ENCODE measurements at places on chromosomes 5 and 9. TPM values are rescaled to one million over a fixed set of nuclear protein-coding genes. Genes with fewer than 3 reads are reported as not detected.

DNA sequence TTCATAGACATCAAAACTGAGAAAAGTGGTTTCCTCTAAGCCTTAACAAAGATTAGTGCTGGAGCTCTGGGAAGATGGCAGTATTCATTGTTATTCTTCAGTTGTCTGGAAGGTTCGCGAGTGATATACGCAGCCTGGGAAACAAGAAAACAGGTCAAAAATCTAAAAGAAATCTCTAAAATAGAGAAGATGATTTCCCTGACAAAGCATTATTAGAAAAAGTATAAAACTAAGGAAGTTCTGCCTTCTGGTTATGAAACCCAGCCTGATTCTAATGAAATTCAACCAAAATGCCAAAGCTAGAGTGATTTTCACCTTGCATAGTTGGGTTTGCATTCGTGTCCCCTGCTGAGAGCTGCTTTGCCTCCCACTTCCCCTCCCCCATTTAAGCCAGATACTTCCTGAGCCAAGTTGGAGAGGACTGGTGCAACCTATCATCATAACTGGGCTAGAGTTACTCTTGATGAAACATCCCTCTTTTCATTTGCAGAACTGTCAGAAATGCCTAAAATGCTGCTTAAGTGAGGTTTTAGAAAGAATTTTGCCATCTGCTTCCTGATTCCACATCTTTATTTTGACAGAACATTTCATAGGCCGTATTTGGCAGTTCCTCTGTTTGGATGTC is 48.4 kb downstream of the NDFIP1 start:
- DNase-seq, result peak; percentile 24

GRCh38 chr9:109707355-109707754 is 72.6 kb upstream of the PALM2AKAP2 start:
- no peak for DNase-seq

The LECT2 gene
- not detected for total RNA-seq

The ACOT12 gene
- total RNA-seq, result not detected

- DNase-seq, result peak; percentile 2
Observed at GRCh38 chr5:89929834-89930233, 479.7 kb downstream of the CETN3 start.

The LHX2 gene
- not detected for total RNA-seq

The PRDM9 gene
- total RNA-seq, result not detected

The BNC2 gene
- total RNA-seq, result 8.6 TPM

DNA sequence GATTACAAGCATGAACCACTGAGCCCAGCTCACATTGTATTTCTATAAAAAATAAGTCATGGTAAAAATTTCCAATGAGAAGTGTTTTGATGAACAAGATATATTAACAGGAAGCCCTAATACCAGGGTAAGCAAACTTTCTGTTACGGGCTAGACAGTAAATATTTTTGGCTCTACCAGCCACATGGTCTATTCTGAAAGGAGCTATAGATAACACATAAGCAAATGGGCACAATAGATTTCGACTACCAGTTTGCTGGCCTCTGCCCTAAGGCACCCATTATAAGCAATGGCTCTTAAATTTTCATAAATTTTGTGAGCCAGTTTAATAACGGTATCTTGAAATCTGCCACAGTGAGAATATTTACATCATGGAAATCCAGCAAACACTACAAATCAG is 8.1 kb downstream of the UBQLN1 start:
- DNase-seq, result no peak

The EIF4EBP3 gene
- total RNA-seq, result 0.37 TPM

The TMEM174 gene
- not detected for total RNA-seq

GRCh38 chr9:76691517-76692313 is 72.5 kb upstream of the PCA3 start:
- DNase-seq, result peak; percentile 42

DNA sequence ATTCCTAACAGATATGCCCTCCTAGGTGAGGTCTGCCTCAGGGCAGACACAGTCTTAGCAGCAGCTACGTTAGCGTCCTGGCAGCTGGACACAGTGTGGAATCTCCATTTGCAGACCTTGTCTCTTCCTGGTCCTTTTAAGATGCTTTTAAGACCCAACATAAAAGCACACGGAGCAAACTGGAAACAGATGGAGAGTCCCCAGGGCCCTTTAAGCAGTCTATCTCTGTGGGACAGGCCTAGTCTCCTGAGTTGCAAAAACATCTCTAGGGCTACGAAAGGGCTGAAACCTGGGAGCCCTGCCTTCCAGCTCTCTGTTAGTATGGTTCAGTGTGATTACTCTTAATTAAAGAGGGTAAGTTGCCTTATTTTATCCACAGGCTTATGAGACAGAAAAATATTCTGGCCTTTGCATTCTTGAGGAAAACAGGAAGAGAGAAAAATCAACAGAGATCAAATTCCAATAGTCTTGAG is 66.0 kb upstream of the GNA14 start:
- DNase-seq, result peak; percentile 37

DNA sequence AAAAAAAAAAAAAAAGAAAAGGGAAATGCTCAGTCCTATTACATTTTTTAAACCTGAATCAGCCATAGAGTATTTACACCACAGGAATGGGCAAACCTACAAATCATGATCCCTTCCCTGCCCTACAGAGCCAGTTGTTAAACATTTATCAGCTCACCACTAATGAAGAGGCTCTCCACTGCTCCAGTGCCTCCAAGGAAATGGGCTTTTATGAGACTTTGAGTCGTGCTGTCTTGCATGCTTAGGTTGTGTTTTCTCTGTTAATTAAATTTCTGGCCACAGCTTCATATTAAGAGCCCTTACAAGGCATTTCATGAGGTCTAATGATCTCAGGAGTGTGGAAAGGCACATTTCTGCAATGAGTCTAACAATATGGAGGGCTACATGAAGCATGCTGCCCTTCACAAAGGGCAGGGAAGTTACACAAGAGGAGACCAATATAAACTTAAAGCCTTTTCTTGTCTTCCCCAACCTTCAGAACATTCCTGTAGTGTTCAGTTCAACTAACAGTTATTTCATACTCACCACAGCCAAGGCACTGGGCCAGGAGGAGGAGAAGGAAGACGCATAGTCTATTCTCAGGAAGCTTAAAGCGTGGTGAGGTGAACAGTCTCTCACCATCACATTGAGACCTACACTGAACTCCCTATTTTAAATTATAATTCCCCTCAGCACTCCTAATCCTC is 140.1 kb upstream of the ABCA1 start:
- no peak for DNase-seq

The SEMA6A gene
- total RNA-seq, result 21.1 TPM

Measured in dermis blood vessel endothelial cell (primary cell).